IMR-90 (cell line): ENCODE measurements at places on chromosomes 7 and 10. TPM values are rescaled to one million over a fixed set of nuclear protein-coding genes. Genes with fewer than 3 reads are reported as not detected.

DNA sequence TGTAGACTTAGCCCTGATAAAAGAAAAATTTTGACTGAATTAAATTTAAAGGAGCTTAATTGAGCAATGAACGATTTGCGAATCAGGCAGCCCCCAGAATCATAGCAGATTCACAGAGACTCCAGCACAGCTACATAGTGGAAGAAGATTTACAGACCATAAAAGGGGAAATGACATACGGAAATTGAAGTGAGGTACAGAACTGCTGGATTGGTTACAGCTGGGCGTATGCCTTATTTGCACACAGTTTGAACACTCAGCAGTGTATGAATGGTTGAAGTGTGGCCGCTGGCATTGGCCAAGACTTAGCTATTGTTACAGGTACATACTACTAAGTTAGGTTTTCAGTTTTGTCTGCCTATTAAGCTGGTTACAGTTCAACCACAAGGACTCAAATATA lies 433.5 kb upstream of the CELF2 start:
- no peak for DNase-seq

DNA sequence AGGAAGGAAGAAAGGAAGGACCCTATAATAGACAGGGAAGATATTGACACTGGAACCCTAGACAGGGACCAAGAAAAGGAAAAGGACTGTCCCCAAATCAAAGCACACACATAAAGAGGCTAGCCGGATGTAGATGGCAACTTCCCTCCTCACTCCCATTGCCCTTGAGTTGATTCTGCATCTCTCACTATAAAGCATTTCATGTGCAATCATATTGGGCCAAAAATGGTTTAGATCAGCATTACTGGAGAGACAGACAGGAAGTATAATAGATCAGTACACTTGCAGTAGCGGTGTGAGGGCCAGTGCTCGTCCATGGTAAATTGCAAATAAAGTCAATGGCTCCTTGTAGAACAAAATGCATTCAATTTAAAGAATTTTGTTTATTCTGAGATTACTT lies 8.4 kb downstream of the IFIT3 start:
- no peak for DNase-seq

GRCh38 chr7:5477723-5478531 lies 54.3 kb upstream of the TNRC18 start:
- no peak for DNase-seq

DNA sequence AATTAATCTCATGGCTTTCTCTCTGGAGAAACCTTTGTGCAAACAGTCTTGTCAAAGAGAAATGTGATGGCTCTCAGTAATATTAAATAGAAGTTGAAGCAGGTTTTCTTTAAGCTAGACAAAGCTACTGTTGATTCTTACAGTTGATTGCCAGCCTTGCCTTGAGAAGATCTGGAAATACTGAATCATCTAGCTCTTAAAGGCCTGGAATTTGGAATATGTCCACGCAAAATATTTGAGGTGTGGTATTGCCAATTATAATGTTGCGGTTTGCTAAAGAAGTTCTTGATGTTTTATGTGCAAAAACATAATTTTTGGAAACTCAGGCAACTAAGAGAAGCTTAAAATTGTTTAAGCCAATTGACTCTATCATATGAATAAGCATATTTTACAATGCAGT lies 371.9 kb downstream of the PHF14 start:
- no peak for DNase-seq

SEMA3A gene
- 187 and 213 TPM in 2 replicates for total RNA-seq

GRCh38 chr7:79997345-79997744 lies 137.3 kb upstream of the GNAI1 start:
- no peak for DNase-seq

GRCh38 chr7:158315881-158316280 lies 271.7 kb downstream of the PTPRN2 start:
- DNase-seq, result no peak
